Hepatic stellate cell (primary cell): ENCODE measurements at places on chromosomes 7 and 10.

GRCh38 chr10:132436861-132437410 lies 39.9 kb downstream of the PWWP2B start:
- DNase-seq, result no peak

DNA sequence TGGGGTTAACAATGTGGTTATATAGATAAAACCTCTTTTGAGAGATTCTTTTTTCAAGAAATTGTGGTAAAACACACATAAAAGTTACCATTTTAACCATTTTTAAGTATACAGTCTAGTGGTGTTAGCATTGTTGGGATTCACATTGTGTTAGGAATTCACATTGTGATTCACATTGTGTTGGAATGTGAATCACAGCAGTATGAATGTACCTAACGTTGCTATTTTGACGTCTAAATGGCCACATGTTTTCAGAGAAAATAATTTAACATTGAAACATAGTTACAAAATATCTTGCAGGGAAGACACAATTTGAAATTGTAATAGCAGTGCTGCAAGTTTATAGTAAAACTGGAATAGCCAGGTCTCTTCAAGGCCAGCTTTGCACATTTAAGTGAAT lies 129.0 kb downstream of the BICC1 start:
- no peak for DNase-seq

DNA sequence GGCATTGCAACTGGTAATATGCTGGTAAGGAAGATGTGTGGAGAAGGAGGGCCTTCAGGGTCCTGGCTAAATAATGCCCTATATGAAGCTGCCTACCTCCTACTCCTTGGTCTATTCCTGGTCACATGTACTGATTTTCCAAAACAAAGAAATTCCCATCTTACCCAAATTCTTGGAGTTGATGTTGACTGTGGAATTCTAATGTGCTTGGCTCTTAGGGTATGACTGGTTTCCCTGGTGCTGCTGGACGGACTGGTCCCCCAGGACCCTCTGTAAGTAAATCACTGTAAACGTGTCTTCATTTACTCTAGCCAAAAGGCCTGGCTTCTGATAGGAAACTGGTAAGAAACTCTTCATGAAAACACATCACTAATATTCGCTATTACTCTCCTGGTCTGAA lies 27.0 kb downstream of the COL1A2 start:
- DNase-seq, result no peak

- no peak for DNase-seq
Measured at GRCh38 chr7:143401265-143401664, 7.4 kb downstream of the EPHA1 start.
